Endothelial cell of umbilical vein (primary cell): ENCODE measurements at places on chromosomes 1 and 21. TPM values are rescaled to one million over a fixed set of nuclear protein-coding genes. Genes with fewer than 3 reads are reported as not detected.

DNA sequence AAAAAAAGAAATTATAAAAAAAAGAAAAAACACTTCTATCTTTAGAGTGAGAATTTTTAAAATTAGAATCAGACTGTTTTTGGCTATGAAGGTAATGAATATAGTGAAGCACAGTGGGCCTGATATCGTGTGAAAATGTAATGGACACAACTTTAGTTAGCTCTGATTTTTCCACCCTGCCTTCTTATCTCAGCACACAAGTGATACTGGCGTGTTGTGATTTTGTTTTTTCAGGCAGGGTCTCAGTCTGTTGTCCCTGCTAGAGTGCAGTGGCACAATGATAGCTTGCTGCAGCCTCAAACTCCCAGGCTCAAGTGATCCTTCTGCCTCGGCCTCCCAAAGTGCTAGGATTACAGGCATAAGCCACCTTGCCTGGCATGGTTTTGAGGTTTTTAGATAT, 22.3 kb downstream of the MACF1 start:
- no peaks in the 10 kb centered on the region for H3K36me3 ChIP-seq
- H3K27ac ChIP-seq, result no peak overlapping the region
- DNase-seq, result no peak
- no peak overlapping the region for H3K4me3 ChIP-seq
- H3K27me3 ChIP-seq, result no peaks in the 10 kb centered on the region

The SPRR1B gene
- total RNA-seq, result not detected in 2 replicates

The DPH2 gene
- total RNA-seq, result 26.6 and 28.1 TPM in 2 replicates

- no peaks in the 10 kb centered on the region for H3K4me1 ChIP-seq
- no peak within 1 kb of the TSS for H3K4me3 ChIP-seq
- H3K27ac ChIP-seq, result no peak within 1 kb of the TSS
- H3K27me3 ChIP-seq, result peaks cover 29% of the 10 kb centered on the region
- no peaks in the 10 kb centered on the region for H3K36me3 ChIP-seq
Measured at GRCh38 chr1:230426246-230427093, at the start of gene PGBD5. Gene PGBD5, minus strand, starts transcription at chr1:230426332. Its CDS starts 404 bp downstream, at chr1:230425928.

The SPTA1 gene
- 0.48 and 0.84 TPM in 2 replicates for total RNA-seq
